ENCODE measurements at places on chromosomes 12 and 14.

- no peak for DNase-seq
These were observed 23.7 kb downstream of the PLXNC1 start for GRCh38 chr12:94172031-94172430.

DNA sequence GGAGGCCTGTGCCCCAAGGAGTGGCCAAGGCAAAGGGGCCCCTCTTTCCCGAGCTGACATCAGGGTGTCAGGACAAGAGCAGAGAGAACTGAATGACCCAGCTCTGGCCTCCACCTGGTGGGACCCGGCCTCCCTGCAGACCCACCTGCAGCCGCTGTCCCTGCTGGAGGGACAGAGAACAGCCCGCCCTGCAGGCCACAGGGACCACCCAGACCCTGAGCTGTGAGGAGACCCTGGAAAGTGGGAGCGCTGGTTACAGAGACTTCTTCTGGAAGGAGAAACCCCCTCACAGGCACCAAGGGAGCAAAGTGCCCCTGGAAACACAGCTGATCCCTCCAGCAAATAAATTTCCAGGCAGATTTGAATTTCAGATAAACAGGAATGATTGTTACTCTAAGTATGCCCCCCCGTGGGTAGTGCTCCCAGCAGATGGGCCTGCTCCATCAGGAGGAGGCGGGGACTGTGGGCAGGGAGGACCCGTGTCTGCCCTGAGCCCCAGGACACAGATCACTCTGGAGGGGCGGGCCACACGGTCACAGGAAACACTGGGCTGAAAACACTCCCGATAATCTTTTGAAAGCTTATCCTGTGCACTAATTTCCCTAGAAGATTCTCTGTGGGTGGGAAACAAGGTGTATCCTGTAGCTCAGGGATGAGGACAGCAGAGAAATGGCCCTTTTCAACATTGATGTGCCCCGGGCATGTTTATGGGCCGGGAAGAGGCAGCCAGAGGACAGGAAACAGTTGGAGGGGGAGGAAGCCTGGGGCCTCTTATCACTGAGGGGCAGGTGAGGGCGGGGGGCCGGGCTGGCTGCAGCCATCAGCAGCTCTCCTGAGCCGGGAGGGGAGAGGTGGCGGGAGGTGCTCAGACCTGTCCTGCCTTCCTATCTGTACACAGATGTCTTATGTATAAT lies 276.0 kb downstream of the ADGRD1 start:
- DNase-seq = no peak

DNA sequence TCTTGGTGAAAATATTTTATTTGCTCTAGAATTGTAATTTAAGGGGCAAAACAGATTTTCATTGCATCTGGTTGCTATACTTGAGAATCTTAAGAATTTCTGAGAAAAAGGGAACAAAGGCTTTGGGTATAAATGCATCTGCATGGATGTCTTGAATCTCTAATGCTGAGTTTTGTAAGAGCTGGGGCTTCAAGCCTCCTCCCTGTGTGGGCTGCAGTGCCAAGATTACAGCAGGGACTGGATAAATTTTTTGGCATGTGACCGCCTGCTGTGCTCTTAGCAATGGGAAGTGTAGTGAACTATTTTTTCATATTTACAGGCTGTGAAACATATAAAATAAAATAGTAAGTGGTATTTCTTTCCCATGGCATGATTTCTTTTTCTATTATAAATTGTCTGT lies 70.0 kb downstream of the SLC38A6 start:
- no peak for DNase-seq

DNA sequence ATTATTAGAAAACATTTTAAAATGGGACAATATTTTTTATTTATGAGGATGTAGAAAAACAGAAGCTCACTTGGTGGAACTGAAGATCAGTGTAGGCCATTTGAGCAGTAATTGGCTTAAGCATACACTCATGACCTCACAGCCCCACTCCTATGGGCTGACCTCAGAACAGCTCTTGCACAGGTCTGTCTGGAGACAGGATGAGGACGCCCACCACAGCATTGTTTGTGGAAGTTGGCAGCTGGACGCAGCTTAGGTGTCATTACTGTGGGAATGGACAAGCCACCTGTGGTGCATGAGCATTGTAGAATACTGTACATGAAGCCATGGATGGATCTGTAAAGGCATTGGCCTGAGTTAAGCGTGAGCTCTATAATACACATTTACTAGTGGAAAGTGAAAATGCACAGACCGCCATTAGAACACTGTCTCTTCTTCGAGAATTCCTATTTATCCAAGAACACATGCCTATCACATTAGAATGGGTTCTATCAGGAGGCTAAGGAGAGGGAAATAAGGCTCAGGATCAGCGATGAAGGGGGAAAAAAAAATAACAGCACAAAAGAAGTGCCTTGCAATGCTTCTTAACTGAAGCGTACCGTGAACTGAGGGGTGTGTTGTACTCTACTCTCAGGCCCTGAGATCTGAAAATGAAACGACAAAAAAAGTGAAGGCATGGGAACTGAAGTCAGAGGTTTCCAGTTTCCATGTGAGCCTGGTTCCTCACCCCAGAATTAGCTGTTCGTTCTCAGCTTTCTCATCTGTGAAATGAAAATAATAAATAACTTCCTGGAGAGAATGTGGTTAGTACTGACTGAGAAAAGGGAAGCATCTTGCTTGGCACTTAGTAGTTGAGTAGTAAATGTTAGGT lies 33.6 kb downstream of the KCNA1 start:
- no peak for DNase-seq

DNA sequence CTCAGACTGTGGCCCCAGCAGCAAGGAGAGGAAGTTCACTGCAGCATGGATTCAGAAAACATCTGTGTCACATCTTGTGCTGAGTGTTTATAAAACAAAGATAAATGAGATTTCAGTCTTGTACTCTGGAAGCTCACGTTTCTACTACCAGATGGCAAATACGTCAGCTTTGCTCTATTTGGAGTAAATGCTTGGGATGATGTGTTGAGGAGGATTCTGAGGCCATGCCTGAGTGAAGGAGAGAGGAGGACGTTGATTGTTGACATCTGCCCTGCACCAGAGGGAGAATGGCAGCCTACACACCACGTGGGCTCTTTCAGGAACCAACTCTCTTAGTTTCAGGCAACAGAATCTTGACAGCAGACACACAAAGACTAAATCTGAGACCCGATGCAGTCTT lies 188.9 kb downstream of the TMEM132C start:
- no peak for DNase-seq

GRCh38 chr14:98725191-98725590 lies 546.8 kb downstream of the BCL11B start:
- DNase-seq = no peak

- no peak for DNase-seq
These were observed 14.2 kb downstream of the BLTP3B start for GRCh38 chr12:100128512-100128908.

DNA sequence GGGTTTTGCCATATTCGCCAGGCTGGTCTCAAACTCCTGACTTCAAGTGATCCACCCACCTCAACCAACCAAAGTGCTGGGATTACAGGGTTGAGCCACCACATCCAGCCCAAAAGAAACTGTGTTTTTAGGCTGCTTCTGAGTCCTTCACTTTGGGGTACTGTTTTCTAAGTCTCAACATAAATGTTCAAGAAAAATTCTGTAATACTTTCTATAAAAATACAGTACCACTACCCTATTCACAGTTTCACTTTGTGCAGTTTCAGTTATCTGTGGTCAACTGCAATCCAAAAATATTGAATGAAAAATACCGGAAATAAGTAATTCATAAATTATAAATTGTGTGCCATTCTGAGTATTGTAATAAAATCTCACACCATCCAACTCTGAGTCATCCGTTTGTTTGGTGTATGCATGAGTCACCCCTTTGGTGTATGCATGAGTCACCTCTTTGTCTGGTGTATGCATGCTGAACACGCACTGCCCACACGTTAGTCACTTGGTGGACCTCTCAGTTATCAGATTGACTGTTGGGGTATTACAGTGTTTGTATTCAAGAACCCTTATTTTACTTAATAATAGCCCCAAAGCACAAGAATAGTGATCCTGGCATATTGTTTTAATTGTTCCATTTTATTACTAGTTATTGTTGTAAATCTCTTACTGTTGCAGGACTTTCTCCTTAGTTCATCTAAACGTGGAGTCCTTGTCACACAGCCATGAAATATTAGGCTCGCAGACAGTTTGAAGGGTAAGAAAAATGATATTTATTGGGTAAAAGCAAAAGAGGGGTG lies 190.2 kb downstream of the FSCB start:
- DNase-seq = no peak

GRCh38 chr12:11767798-11768197 lies 118.3 kb downstream of the ETV6 start:
- no peak for DNase-seq

GRCh38 chr12:41188841-41189394 lies 798 bp downstream of the PDZRN4 start:
- DNase-seq = no peak

DNA sequence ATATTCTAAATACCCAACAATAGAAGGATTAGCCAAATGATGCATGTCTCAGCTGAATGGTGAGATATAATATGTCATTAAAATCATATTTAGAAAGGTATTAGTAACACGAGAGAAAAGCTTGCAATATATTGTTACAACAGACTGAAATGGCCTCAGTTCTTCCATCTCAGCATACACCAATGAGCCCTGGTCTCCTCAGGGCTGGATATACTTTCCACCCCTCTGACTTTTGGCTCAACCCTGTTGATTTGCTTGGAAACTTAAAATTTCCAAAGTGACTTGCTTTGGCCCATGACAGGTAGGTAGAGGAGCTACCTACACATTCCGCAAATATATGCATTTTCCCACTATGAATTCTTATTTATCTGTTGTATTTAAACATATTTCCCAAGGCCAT lies 908.1 kb upstream of the TMEM132C start:
- no peak for DNase-seq

DNA sequence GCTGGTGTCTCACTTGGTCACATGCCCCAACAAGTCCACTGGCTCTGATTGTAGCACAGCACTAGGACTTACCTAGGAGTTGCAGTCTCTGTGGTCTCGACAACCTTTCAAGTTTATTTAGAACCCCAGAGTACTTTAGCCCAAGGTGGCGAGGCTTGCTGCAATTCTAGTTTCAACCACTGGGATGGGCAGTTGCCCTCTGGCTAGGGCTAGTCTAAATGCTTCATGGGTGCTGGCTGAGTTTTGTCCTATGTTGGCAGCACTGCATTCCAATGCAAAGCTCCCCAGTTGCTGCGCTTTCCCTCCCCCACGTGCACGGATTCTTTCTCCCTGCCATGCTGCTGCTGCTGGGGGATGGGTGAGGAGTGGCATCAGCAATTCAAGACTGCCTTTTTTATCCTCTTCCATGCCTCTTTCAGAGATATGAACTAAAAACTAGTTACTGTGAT lies 207.9 kb downstream of the SYNE2 start:
- DNase-seq = no peak

DNA sequence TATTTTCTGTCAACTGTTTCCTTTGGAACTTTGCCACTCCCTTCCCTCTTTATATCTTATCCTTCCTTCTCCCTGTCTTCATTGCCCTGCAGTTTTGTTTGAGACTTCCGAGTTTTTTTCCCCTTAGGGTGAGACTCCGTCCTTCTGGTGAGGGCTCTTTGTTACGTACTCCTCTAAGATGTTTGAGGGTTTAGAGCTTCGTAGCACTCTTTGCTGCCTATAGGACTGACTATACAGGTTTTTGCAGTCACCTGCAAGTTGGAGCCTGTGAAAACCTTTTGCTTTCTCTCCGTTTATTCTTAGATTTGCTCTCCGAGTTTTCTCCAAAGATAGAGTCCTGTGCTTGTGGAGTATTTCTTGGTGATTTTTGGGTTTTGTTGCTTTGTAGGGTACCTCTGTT lies 41.7 kb upstream of the MYRFL start:
- no peak for DNase-seq

DNA sequence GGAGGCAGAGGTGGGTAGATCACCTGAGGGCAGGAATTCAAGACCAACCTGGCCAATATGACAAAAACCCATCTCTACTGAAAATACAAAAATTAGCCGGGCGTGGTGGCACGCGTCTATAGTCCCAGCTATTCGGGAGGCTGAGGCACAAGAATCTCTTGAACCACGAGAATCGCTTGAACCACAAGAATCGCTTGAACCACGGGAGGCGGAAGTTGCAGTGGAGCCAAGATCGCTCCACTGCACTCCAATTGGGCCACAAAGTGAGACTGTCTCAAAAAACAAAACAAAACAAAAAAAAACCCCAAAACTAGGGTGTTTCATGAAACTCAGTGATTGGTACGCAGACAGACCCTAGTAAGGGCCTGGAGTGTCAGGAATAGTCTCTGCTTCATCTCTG lies 6.4 kb upstream of the ARF6 start:
- no peak for DNase-seq

- DNase-seq = no peak
These were observed 11.1 kb downstream of the KRT75 start for GRCh38 chr12:52423035-52423434.

DNA sequence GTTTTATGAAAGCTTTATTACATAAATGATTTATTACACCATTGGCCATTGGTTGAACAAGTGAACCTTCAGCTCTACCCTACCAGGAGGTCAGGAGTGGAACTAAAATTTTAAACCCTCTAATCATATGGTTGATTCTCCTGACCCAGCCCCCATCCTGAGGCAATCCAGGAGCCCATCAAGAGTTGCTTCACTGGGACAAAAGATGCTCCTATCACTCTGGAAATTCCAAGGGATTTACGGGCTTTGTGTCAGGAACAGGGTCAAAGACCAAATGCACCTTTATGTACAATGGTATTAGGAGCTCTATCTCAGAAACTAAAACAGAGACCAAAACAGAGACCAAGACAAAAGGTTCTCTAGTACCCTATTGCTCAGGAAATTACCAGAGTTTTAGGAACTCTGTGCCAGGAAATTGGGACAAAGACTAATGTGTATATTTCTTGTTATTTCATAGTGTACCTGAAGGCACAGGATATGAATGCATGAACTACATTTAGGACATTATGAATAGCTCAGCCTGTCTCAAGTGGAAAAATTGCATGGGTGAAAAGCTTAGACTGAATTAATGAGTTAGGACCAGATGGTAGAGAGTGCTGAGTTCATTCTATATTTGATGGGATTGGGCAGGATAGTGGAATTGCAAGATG lies 171.7 kb upstream of the FLRT2 start:
- no peak for DNase-seq

DNA sequence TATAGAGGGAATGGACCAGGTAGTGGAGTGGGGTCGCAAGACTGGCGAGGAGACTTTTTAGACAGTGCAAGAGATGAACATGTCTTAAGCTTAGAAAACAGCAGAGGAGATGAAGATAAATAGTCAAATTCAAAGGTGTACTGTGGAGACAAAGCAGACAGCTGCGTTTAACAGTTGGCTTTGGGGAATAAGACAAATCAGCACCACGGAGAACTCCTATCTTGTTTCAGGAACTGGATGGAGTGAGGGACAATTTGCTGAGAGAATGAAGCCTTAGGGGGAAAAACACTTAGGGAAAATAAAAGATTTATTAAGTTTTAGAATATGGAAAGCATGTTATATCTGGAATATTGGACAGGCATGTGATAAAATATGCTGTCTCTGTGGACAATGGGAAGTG lies 458.8 kb downstream of the GLT1D1 start:
- DNase-seq = no peak

DNA sequence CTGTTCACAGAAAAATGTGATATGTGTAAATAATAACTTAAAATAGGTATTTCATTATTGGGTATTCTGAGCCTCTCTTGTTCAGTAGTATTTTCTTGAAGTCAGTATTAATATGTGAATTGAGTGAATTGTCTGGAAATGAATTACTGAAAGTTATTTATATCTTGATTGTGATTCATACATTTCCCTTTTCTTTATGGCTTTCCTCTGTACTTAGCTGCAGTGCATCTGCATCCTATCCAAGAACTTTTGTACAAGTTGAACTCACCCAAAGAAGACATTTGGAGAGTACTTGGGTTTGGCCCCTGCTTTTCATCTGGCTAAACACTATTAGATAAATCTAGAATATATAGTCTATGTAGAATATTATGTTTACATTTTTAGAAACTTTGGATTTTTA lies 326.0 kb downstream of the RAD51B start:
- DNase-seq = no peak

- DNase-seq = no peak
These were observed 41.4 kb upstream of the INSM2 start for GRCh38 chr14:35492569-35493014.
